ENCODE measurements at places on chromosomes 4 and X. TPM values are rescaled to one million over a fixed set of nuclear protein-coding genes. Genes with fewer than 3 reads are reported as not detected.
A peak's percentile ranks its signal among the peaks of the same experiment; 100 is the strongest.

The DCAF12L2 gene
- total RNA-seq: 0.27 TPM

The RNF150 gene
- 4.0 TPM for total RNA-seq

The CRLF2 gene
- 3.5 TPM for total RNA-seq

The PAGE1 gene
- not detected for total RNA-seq

The ZRSR2 gene
- 2.7 TPM for total RNA-seq

The SHOX gene
- total RNA-seq: not detected

GRCh38 chr4:176123710-176124407 lies 58.2 kb downstream of the WDR17 start:
- DNase-seq: peak; percentile 3

GRCh38 chr4:1112174-1112820 lies 1.1 kb downstream of the RNF212 start:
- DNase-seq: no peak

- DNase-seq: no peak
These were observed 5.7 kb upstream of the MSANTD1 start for GRCh38 chr4:3243136-3243780.

- DNase-seq: no peak
These were observed 16.1 kb downstream of the NIPAL1 start for GRCh38 chr4:48032721-48033120.

DNA sequence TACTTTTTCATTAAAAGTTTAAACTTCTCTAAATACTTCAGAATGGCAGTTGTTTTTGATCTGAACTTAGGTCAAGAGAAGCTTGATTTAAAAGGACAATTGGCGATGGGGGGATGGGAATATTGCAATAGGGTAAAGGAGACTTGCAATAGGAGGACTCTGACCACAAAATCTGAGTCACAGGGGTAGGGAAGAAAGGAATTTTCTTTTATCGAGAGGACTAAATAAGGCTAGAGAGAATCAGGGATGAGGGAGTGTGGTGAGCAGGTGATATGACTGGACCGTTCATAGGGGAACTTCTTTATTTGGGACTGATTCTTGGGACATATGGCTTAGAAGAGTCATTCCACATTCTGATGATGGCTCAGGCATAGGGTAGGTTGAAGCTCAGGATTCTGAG lies 1260.2 kb downstream of the ADGRL3 start:
- DNase-seq: no peak

DNA sequence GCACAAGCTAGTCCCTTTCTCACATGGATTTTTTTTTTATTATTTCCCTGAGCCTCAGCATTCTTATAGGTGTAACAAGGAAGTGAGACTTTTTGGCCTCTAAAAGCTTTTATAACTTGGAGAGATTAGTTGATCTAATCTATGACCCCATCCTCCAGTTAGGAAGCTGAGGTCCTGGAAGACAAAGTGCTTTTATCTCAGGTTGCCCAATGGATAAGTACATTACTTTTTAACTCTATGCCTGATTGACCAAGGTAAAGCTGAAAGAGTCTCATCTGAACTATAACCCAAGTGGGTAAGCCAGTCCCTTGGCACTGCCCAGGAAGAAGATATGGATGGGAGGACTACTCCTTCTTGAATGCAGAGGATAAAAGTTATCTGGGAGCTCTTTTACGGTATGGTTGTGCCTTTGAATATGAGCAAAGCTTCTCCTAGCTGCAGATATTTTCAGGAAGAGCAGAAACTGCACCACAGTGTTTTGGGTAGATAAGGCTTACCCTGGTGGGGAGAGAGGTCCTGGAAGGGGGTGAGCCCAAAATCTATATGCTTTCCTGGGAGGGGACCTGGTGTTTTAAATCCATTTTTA lies 40.2 kb downstream of the VSIG4 start:
- no peak for DNase-seq

DNA sequence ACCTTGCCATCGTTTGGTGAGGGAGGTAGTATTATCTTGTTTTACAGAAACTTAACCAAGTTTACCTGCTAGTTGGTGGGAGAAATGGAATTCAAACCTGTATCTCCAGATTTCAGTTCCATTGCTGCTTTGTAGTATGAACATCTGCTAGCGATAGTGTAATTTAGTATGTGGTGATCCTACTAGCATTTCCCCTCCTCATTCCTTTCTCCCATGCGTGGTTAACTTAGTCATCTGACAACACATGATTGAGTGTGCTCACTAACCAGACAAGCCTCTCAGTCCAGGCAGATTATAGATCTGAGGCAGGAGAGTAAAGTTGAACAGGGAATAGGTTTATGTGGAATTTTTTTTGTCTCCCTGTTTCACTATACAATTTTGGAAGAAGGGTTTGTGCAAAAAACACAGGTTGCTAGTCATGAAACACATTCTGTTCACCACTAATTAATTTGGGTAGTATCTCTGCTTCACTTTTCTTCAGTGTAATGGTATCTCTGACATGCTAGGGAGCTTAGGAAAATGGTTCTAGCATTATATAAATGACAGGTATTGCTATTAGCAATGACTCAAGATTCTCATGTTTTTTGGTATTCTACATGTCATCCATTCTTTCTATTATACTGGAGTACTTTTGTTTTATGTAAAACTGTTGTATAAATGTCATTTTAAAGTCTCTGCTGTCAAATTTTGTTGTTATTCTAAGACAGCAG lies 21.7 kb downstream of the RBPJ start:
- DNase-seq: no peak

- DNase-seq: no peak
These were observed 14.6 kb downstream of the PFKFB1 start for GRCh38 chrX:54979432-54979831.

GRCh38 chr4:151420250-151420807 lies 11.4 kb downstream of the FHIP1A start:
- no peak for DNase-seq

DNA sequence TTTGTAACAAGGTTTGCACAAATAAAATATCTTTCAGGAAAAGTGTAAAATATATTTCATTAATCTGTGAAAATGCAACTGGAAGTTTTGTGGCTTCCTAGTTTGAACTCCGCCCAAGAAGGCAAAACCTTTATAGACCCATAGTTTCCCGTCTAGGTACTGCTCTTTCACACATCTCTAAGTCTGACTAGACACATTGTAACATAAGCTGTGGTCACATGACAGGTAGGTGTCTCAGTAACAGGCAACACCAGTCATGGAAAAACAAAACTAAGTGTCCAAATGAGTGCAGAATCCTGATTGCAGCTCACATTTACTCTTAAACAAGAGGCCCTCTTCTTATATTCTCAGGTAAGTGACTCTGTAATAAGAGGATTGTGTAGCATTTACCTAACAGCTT lies 55.6 kb downstream of the SNCA start:
- no peak for DNase-seq

DNA sequence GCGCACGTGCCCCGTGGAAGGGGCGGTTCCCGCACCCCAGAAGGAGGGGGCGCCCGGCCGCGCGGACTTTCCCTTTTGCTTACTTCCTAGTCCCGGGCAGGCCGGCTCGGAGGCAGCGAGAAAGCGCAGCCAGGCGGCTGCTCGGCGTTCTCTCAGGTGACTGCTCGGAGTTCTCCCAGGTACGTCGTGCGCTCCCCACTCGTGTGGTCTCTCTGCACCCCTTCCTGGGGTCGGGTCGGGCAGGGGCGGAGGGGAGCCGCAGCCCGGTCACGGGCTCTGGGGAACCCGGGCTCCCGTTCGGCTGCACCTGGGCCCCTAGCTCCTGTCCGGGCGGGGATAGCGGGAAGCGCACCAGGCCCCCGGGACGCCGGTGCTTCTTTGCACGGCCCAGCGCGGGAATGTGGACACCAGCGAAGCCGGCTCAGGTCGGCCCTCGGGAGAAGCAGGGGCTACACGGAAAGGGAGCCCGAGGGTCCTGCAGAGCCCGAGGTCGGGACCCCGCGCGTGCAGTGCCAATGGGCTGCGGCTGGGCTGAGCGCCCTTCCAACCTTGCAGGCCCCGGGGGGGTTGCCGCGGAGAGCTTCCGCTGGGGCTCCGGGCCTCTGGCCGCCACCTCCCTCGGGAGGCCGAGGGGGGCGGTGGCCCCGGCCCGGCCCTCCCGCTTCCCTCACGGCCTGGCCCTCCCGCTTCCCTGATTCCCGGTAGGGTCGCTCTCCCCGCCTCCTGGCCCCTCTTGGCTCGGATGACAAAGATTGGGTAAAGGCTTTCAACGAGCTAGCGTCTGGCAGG lies at the start of gene TLR2:
TLR2 (plus strand) TSS at position 99 of the 789 bp plus-strand sequence. CDS start 18,628 bp downstream, outside the sequence.
- DNase-seq: peak; percentile 76

GRCh38 chr4:86356425-86357210 lies 3.2 kb downstream of the MAPK10 start:
- no peak for DNase-seq

GRCh38 chr4:184238072-184238745 lies 20.5 kb upstream of the ENPP6 start:
- DNase-seq: no peak

DNA sequence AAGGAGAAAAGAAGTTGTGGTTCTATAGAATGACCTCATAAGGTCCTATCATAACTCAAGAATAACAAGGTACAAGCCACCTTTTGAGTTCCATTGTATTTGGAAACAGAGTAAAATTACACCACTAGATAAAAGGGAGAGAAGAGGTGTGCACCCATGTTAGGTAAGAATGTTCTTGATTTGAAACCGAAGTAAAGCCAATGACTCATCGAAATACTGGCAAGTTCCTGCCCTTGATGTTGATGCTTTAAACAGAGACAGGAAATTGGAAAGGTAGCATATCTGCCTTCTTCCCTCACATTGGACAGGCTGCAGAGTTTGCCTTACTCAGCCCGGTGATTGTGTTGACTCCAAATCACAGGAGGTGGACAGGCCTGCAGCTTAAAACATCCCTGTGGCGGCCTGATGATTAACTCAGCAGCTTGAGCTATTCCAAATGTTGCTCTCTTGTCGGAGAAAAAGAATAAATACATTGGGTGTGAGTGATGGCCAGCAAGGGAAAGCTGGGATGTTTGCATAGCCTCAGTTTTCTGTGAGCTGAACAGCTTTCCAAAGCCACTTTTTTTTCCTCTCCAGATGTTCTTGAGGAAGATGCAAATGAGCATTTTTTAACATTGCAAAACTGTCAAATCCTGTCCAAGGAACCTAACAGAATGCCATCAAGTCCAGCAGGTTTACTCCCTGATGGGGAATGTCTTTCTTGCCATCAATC lies 321.1 kb downstream of the NKX6-1 start:
- no peak for DNase-seq

DNA sequence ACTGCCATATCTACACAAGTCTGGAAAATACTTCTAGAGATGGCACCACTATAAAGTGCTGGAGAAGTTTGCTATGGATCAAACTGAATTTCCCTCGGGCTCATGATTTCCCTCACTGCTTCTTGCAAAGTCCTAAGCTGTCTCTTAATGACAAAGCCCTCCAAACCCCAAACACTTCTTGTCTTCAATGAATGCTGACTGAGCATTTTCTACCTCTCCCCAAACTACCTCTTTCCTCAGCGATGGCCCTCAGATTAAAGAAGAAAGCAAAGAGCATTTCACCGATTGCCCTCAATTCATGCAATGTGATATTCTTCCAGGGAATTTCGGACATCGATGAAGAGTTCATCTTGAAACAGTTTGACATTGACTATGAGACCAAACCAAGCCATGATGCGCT lies 19.7 kb downstream of the FAM47E start:
- no peak for DNase-seq

DNA sequence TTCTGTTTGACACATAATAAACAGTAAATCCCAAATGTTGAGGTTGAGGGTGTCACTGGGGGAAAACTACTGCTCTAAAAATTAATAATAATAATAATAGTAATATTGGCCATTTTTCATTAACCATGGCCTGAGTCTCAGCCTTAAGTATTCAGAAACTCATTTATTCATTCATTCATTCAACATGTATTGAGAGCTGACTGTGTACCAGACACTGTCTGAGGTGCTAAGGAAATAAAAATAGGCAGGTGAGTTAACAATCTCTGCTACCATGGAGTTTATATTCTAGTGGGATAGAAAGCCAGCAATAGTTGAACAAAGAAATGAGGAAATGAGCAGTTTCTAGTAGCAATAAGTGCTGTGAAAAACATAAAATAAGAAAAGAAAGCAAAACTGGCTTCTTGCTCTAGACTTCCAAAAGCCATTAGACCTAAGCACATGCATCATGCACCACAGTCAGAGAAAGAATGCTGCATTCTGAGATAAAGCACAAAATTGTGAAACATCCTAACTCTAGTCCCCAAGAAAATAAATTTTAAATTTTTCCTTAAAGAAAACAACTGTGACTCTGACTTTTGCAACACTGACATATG lies 278.7 kb downstream of the RCHY1 start:
- no peak for DNase-seq

DNA sequence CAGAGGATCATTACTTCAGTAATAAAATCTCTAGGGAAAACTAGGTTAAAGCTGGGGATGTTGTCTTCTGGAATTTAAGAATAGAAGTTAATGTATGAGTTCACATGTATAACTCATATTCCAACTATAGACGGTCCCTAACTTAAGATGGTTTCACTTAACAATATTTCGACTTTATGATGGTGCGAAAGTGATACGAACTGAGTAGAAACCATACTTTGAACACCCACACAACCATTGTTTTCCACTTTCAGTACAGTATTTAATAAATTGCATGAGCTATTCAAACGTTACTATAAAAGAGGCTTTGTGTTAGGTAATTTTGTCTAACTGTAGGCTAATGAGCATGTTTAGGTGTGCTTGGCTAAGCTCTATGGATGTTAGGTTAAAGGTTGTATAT lies 38.7 kb downstream of the CCSER1 start:
- no peak for DNase-seq

GRCh38 chr4:4479366-4479765 lies 62.5 kb downstream of the STX18 start:
- no peak for DNase-seq

DNA sequence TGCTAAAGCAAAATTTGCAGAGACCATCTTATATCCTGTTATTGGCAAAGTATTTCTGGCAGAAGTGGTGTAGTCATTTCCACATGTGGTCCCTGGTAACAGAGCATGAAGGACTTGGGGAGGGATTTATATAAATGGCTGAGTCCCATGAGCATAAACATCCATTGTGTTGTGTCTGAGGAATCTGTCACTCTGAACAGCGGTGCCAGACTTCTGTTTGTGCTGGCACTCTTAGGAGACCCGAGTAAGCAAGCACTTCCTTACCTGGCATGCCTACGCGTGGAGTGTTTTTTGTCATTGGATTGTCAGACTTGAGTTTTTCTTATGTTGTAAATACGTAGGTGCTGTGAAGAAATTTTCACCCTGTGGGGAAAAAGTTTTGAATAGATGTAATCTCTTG lies 285.9 kb downstream of the ARHGAP10 start:
- DNase-seq: no peak

- DNase-seq: no peak
These were observed 279.2 kb downstream of the NR3C2 start for GRCh38 chr4:148162991-148163390.

DNA sequence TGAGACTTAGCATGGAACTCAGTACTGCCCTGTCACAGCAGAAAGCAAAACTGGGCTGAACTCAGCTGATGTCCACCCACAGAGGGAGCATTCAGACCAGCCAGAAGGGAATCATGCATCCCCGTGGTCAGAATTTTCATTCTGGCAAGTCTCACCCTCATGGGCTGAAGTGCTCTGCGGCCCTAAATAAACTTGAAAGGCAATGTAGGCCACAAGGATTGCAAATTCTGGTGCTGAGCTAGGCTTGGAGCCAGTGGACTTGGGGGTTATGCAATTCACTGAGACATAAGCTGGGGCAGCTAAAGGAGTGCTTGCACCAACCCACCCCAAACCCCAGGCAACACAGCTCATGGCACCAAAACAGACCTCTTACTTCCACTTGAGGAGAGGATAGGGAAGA lies 494.1 kb downstream of the GABRG1 start:
- no peak for DNase-seq

Measured in hematopoietic multipotent progenitor cell (in vitro differentiated cells).